ENCODE measurements at places on chromosomes 5 and 9.

GRCh38 chr5:12392246-12392645, 488.0 kb upstream of the CTNND2 start:
- no peaks in the 10 kb centered on the region for H3K27me3 ChIP-seq
- no peak overlapping the region for H3K27ac ChIP-seq
- DNase-seq, result no peak

GRCh38 chr5:95884017-95884325, 61.4 kb upstream of the GLRX start:
- H3K4me3 ChIP-seq, result no peak overlapping the region
- H3K4me1 ChIP-seq, result peaks cover 23% of the 10 kb centered on the region
- peak overlapping the region; percentile 54 for H3K27ac ChIP-seq
- no peaks in the 10 kb centered on the region for H3K27me3 ChIP-seq
- peak; percentile 59 for DNase-seq

GRCh38 chr9:131627648-131628458, 82.5 kb downstream of the PRRT1B start:
- DNase-seq, result no peak
- no peak overlapping the region for H3K4me3 ChIP-seq
- no peaks in the 10 kb centered on the region for H3K27me3 ChIP-seq
- H3K4me1 ChIP-seq, result peaks cover 2% of the 10 kb centered on the region
- H3K36me3 ChIP-seq, result peaks cover 29% of the 10 kb centered on the region
- no peak overlapping the region for H3K27ac ChIP-seq

DNA sequence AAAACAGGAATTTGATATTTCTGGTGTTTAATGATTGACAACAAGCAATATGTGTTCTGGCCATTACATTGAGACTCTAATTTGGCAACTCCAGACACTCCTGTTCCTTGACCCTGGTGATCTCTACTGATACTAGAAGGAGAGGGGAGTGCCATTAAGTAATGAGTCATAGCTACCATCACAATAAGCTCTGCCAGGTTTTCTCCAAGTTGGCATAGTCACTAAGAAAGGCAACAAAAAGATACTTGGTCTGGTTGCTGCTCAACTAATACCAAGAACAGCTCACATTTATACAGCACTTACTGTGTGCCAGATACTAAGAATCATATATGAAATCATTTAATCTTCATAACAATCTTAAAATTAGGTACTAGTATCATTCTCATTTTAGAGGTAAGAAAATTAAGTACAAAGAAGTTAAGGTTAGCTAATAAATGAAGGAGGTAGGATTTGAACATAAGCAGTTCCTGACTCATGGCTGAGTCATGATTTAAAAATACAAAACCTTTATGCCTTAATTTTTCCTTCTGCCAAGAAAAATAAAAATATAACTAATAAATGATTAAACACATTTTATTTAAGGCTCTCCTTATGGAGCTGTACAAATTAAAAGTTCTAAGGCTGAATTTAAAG, 19.9 kb upstream of the PRXL2C start:
- peaks cover 11% of the 10 kb centered on the region for H3K4me1 ChIP-seq
- H3K36me3 ChIP-seq, result no peaks in the 10 kb centered on the region
- peak; percentile 91 for DNase-seq

DNA sequence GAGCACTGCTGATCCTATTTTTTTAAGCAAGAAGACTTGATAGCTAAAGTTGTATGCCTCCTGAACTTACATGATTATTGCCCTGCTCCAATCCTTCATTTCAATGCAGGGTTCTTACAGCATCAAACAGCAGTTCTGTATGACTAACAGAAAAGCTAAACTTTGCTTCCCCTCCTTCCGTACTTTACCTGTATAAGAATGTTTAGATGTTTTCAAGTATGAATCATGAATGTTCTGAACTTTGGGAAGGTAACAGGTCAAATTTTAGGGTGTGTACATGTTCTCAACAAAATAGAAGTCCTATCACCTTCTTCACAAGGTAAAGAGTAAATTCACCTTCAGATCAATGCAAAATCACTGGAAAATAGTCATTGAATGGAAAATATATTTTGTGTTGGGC, 972.6 kb upstream of the SEMA6A start:
- H3K36me3 ChIP-seq, result no peaks in the 10 kb centered on the region
- H3K4me3 ChIP-seq, result no peak overlapping the region
- peaks cover 23% of the 10 kb centered on the region for H3K4me1 ChIP-seq
- no peak overlapping the region for H3K27ac ChIP-seq

DNA sequence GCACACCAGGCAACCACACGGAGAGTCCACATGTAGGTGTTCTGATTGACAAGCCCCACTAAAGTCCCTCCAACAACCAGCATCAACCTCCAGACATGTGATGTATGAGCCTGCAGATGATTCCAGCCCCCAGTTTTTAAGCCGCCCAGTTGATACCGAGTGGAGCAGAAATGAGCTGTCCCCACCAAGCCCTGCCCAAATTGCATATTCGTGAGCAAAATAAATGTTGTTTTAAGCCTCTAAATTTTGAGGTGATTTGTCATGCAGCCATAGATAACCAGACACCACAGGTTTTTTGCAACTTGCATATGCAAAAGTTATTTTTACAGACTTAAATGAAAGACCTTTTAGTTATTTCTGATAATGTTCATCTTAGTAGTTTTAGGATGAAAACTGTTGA, 187.7 kb downstream of the PIK3R1 start:
- H3K27ac ChIP-seq, result no peak overlapping the region
- DNase-seq, result no peak
- H3K36me3 ChIP-seq, result no peaks in the 10 kb centered on the region
- H3K4me3 ChIP-seq, result no peak overlapping the region
- no peaks in the 10 kb centered on the region for H3K27me3 ChIP-seq

GRCh38 chr5:81748556-81748955, 2.3 kb downstream of the SSBP2 start:
- peaks cover 34% of the 10 kb centered on the region for H3K4me1 ChIP-seq
- H3K27ac ChIP-seq, result peak overlapping the region; percentile 70
- H3K4me3 ChIP-seq, result peak overlapping the region; percentile 90
- peaks cover 7% of the 10 kb centered on the region for H3K36me3 ChIP-seq
- DNase-seq, result no peak

- no peak overlapping the region for H3K4me3 ChIP-seq
- H3K4me1 ChIP-seq, result no peaks in the 10 kb centered on the region
- DNase-seq, result no peak
Measured at GRCh38 chr5:147017191-147017590, 138.6 kb upstream of the PPP2R2B start.

GRCh38 chr5:111735583-111736270, 21.3 kb downstream of the NREP start:
- H3K4me3 ChIP-seq, result no peak overlapping the region
- peak; percentile 79 for DNase-seq
- H3K4me1 ChIP-seq, result peaks cover 15% of the 10 kb centered on the region
- no peaks in the 10 kb centered on the region for H3K36me3 ChIP-seq

GRCh38 chr5:171534043-171534895, 114.8 kb downstream of the FGF18 start:
- no peak overlapping the region for H3K27ac ChIP-seq
- H3K4me3 ChIP-seq, result no peak overlapping the region
- no peaks in the 10 kb centered on the region for H3K27me3 ChIP-seq
- no peaks in the 10 kb centered on the region for H3K36me3 ChIP-seq

- H3K36me3 ChIP-seq, result no peaks in the 10 kb centered on the region
- no peaks in the 10 kb centered on the region for H3K27me3 ChIP-seq
- peak; percentile 94 for DNase-seq
- H3K27ac ChIP-seq, result peak overlapping the region; percentile 68
- no peak overlapping the region for H3K4me3 ChIP-seq
Measured at GRCh38 chr5:150599917-150600511, 40.4 kb upstream of the SYNPO start.

DNA sequence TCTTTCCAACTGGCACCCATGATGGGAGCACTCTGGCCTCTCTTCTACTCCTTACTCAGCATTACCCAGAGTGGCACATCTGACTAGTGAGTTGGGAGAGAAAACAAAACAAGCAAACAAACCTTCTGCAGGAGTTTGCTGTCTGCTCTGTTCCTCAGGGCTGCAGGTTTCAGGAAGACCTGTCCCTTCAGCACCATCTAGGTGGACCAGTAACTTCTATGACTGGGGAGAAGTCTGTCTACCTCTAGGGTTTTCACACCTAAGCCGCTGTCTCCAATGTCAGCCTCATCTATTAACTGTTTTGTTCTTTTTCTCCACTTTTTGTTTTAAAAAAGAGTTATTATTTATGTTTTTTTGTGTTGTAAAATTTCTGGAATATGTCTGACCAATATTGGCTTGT, 58.7 kb downstream of the RAB3C start:
- H3K4me3 ChIP-seq, result no peak overlapping the region
- H3K4me1 ChIP-seq, result no peaks in the 10 kb centered on the region
- DNase-seq, result peak; percentile 10
- H3K36me3 ChIP-seq, result no peaks in the 10 kb centered on the region
- peaks cover 80% of the 10 kb centered on the region for H3K27me3 ChIP-seq

GRCh38 chr5:10629682-10630081, 65.8 kb downstream of the ANKRD33B start:
- peaks cover 8% of the 10 kb centered on the region for H3K36me3 ChIP-seq
- H3K27ac ChIP-seq, result no peak overlapping the region
- no peak for DNase-seq
- no peaks in the 10 kb centered on the region for H3K27me3 ChIP-seq
- peaks cover 28% of the 10 kb centered on the region for H3K4me1 ChIP-seq

DNA sequence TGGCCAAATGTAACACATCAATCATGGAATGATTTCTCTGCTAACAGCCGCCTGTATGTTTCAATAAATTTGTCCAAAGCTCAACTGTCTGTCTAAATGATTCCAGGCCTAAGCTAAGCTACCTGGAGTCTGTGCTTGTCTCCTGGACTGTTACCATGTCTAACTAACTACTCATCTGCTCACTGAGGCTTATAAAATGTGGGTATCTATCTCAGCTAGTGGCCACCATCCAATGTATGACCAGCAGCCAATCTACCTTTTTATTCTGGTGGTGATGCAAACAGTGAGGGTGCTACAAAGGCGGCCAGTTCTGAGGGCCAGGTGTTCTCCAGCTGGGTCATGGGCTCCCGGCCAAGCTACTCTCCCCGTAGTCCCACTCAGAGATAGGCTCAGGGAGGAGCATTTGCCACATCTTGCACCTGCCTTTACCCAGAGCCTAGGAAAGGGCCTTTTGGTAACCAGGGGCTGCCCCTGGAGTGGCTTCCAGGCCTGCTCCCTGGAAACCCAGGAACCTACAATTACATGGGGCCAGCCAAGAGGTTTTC, 59.1 kb downstream of the PFDN1 start:
- no peaks in the 10 kb centered on the region for H3K27me3 ChIP-seq
- H3K36me3 ChIP-seq, result peaks cover 11% of the 10 kb centered on the region
- no peak overlapping the region for H3K27ac ChIP-seq
- peaks cover 36% of the 10 kb centered on the region for H3K4me1 ChIP-seq

- H3K27ac ChIP-seq, result no peak overlapping the region
- H3K4me1 ChIP-seq, result no peaks in the 10 kb centered on the region
- H3K4me3 ChIP-seq, result no peak overlapping the region
- no peaks in the 10 kb centered on the region for H3K36me3 ChIP-seq
Measured at GRCh38 chr5:175281257-175281656, 162.7 kb downstream of the DRD1 start.

- no peak overlapping the region for H3K4me3 ChIP-seq
- H3K27me3 ChIP-seq, result no peaks in the 10 kb centered on the region
- no peaks in the 10 kb centered on the region for H3K36me3 ChIP-seq
- DNase-seq, result peak; percentile 70
- H3K27ac ChIP-seq, result peak overlapping the region; percentile 8
Measured at GRCh38 chr5:56409331-56410190, 176.4 kb upstream of the ANKRD55 start.

GRCh38 chr5:141657937-141658545, 6.8 kb upstream of the FCHSD1 start:
- peaks cover 17% of the 10 kb centered on the region for H3K36me3 ChIP-seq
- H3K4me1 ChIP-seq, result peaks cover 7% of the 10 kb centered on the region
- H3K4me3 ChIP-seq, result no peak overlapping the region
- no peaks in the 10 kb centered on the region for H3K27me3 ChIP-seq
- no peak overlapping the region for H3K27ac ChIP-seq
- peak; percentile 79 for DNase-seq

DNA sequence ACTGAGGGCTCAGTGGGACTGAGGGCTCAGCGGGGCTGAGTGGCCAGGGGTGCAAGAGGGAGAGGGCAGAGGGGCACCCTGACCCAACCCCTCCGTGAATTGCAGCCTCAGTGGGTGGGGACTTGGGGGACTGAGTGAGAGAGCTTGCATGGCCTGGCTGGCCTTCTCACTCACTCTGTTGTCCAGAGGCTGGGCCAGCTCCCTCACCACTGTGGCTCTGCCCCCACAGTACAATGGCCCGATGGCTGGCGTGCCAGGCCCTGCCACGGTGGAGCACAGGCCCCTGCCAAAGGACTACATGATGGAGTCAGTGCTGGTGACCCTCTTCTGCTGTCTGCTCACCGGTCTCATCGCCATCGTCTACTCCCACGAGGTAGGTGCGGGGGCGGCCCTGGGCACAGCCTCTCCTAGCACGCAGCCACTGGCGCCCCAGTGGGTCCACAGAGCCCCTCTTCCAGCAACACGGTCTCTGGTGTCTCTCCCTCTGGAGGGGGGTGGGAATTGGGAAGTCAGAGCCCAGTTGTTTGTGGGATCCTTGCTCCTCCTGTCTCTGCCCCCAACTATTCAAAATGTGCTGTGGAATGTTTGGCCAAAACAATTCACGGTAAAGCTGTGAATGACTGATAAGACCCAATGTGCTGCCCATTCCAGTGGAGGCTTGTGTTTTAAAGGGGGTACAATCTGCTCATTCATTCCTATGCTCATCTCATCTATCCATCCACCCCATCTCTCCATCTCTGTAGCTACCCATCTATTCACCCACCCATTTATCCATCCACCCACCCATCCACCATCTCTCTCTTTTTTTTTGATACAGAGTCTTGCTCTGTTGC, 10.7 kb downstream of the PRRT1B start:
- peaks cover 7% of the 10 kb centered on the region for H3K27me3 ChIP-seq
- no peaks in the 10 kb centered on the region for H3K4me1 ChIP-seq
- no peaks in the 10 kb centered on the region for H3K36me3 ChIP-seq
- no peak for DNase-seq
- no peak overlapping the region for H3K27ac ChIP-seq

DNA sequence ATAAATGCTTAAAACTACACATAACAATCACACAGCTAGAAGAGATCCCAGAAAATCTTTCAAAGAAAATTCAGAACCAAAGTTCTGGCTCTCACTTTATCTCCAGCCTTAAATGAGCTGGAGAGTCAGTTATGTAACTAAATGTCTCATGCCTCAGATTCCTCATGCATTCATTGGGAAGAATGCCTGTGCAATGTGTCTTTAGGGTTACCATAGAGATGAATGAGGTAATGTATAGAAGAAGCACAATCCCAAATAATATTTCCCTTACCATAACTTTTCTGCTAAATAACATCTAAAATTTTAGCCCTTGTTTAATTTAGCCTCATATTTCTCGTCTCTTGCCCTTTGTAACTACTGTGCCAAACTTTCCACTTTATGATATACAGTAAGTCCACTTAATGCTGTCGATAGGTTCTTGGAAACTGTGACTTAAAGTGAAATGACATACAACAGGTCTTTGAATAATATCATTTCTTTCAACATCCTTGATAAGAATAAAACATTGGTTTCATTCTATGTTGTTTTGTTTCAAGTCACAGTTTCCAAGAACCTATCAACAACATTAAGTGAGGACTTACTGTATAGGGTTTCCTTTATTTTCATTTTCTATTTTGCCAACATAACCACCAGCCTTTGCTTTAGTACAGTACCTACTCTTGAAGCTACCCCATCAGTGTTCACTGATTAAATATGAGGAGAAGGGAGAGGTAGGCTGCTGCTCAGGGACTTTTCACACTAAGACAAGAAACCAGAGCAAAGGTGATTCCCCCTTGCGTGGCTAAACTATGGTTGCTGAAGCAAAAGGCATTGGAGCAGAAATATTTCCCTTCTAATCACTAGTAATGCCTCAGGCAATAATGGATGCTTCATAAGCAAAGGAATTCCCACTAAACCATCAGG, 295.7 kb upstream of the PTGER4 start:
- DNase-seq, result peak; percentile 60
- H3K36me3 ChIP-seq, result no peaks in the 10 kb centered on the region
- no peak overlapping the region for H3K27ac ChIP-seq

All from MCF 10A (cell line).